GM13976 (cell line): ENCODE measurements at places on chromosomes 7 and 10.

GRCh38 chr10:126639084-126639483 lies 31.4 kb downstream of the C10orf90 start:
- no peak for DNase-seq

DNA sequence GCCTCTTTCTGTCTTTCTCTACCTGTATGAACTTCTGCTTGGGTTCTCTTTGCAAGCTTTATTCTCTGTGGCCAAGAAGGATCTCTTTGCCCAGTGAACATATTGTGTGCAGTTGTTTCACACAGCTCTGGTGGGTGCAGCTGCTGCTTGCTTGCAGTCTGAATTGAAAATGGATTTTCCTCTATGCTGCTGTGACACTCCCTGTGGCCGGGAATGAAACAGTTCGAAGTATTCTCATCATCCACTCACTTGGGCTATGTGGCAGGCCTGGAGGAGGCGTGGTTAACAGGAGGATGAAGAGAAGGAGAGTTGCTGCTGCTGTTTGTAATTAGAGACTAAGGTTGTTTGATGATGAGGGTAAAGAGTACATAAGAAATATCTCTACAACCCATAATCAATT lies 28.4 kb upstream of the ITGA8 start:
- DNase-seq, result no peak

DNA sequence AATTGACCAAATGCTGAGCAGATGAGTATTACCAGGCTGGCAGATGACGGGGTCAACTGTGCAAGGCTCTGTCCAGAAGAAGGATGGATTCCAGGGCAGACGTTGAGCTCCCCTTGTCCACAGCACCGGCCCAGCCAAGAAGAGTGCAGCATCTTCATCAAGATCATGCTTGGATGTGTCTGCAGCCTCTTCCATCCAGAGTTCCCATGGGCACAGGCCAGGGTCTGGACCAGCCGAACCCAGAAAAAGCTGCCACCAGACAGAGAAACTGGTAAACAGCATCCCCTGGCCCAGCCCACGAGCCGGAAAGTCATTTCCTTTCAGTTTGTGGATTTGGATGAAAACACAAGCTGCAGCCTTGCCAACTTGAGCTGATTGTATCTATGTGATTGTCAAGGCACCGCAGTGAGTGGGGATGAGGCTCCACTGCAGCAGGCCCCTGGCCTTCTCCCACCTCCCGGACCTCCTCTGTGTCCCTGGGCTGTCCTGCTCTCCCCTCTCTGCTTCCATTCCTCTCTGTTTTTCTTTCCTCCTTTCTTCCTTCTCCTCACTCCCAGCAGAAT lies 321.8 kb downstream of the TCERG1L start:
- DNase-seq, result no peak

DNA sequence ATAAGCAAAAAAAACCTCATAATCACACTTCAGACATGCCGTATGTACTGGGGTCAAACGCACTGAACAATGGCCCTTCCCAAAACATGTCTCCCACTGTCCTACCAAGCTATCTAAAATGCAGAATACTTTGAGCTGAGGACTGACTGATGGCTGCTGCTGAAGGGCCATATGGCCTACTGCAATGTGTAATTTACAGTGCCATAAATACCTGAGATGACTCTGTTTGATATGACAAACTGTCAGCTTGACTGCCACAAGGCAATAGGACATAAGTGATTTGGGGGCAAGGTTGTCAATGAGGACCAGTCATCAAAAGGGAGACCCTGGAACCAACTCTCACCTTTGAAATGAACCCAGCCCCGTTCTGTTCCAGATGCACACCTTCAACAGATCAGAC lies 187.4 kb upstream of the FRMD4A start:
- DNase-seq, result no peak

GRCh38 chr10:7488418-7488829 lies 77.6 kb upstream of the SFMBT2 start:
- DNase-seq, result no peak

GRCh38 chr7:22469371-22470143 lies 30.4 kb downstream of the STEAP1B start:
- no peak for DNase-seq

DNA sequence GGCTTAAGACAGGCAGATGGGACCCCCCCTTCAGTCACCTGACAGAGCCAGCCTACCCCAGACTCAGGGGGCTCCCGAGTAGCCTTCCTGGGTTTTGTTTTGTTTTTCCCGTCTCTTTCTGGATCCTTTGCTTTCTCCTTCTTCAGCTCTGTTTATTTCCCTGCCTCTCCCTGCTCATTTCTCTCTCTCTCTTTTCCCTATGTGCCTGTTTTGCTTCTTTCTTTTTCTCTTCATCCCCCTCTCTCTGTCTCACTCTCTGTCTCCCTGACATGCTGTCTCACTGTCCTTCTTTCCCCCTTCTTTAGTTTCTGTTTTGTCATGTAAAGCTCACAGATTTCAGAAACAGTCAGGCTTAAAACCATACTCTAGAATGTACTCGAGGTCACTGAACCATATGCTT lies 38.2 kb upstream of the SLC29A3 start:
- no peak for DNase-seq

- DNase-seq, result no peak
These were observed 42.5 kb downstream of the DLD start for GRCh38 chr7:107933386-107934013.

DNA sequence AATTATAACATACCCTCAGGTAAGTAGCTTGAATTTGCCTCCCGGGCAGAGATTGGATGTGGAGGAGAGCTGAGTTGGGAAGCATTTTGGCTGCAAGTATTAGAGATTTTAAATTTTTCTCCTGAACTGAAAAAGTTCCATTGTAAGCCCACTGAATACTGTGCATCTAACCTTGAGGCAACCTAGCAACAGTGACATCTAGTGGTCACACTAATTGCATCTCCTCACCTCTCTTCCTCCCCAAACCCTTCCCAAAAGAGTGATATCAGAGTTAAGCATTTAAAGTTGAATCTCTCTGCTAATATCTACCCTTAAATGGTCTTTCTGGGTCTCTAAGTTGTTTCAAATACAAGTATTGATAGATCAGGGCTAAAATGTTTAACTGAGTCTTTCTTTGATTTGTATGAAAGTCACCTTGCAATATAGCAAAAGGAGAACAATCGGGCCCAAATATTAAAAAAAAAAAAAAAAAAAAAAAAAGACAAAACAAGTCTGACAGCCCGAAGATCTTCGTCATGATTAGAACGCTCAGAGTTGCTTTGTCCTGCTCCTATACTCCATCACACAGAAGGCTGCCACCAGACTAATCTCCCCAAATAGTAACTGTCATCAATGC lies 40.4 kb upstream of the DLX5 start:
- peak; percentile 67 for DNase-seq

GRCh38 chr10:101000915-101001658 lies 1.5 kb downstream of the LZTS2 start:
- no peak for DNase-seq

DNA sequence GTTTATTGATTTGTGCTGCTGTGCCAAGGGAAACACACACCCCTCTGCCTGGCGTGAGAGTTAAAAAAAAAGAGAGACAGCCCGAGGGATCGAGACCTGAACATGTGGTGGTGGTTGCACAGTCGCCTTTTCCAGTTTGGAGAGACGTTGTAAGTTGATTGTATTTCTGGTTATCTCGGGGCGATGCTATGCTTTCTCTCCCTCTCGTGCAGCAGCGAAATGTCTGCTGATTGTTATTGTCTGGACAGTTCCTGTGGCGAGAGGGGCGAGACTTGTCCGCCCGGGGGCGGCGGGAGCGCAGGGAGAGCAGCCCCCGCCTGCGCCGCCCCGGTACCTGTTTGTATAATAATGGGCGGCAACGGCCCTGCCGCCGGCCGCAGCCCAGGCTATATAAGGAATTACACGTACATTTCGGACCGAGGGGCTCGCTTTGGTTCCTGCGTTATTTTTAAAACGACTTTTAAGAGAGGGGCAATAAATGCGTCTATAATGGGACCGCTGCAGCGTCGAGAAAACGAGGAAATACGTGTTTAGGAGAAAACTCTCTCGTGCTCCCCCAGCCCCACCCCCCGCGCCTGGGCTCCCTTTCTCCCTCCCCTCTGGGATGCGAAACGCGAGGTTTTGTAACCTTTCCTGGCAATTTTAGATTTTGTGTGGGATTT lies 1.7 kb downstream of the ZEB1 start:
- peak; percentile 52 for DNase-seq

DNA sequence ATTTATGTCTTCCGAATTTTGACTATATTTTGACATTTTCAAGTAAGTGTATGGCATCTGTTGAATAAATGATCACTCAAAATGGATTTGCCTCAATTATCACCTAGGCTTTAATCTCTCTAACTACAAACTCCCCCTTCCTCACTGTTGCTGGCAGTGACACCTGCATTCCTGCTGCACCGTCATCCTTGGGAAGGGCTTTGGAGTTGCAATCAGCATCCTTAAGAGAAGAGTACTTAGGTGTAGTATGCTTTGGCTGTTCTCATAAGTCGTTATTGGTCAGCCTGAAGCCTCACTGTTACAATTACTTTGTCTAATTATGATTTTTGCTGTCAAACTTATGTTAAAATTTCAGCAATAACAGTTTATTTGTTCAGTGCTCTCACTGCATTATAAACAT lies 415.0 kb downstream of the NRG3 start:
- no peak for DNase-seq

DNA sequence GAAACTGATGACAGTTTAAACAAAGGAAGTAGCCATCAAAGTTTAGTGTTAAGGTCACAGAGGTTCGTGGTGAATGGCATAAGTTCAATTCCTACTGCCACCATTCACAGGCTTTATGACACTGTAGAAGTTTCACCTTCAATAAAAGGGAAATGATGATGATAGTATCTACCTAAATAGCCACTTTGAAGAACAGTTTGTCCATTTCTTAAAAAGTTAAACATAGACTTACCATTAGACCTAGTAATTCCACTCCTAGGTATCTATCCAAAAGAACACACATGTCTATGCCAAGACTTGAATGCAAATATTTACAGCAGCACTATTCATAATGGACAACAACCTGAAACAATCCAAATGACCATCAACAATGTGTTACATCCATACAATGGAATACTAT lies 18.9 kb upstream of the GSTK1 start:
- no peak for DNase-seq

- DNase-seq, result no peak
These were observed 23.5 kb upstream of the TRIM8 start for GRCh38 chr10:102620591-102621442.

DNA sequence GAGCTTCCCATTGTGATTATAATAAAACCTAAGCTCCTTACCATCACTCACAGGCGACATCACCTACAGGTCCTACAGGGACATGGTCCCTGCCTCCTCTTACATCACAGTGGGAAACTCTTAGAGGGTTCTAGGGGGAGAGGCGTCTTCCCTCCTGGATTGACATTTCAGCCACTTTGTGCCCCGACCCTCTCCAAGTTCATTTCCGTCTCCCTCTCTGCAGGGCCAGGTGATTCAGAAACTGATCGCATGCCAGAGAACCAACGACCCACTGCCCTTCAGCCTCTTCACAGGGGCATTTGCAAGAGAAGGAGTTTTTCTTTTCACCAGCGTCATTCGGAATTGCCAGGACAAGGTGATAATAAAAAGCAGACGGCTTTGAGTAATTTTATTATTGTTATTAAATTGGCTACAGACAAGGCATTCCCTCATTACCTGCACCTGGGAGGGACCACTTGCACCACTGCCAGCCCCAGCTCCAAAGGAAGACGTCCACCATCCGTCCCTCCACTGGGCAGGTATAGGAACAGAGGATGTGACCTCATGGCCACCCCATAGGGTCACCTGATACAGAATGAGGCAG lies 85.8 kb upstream of the CUX1 start:
- DNase-seq, result no peak

GRCh38 chr7:134353411-134353810 lies 36.7 kb upstream of the SLC35B4 start:
- DNase-seq, result no peak

- no peak for DNase-seq
These were observed 59.5 kb downstream of the CCDC3 start for GRCh38 chr10:12941966-12942365.

DNA sequence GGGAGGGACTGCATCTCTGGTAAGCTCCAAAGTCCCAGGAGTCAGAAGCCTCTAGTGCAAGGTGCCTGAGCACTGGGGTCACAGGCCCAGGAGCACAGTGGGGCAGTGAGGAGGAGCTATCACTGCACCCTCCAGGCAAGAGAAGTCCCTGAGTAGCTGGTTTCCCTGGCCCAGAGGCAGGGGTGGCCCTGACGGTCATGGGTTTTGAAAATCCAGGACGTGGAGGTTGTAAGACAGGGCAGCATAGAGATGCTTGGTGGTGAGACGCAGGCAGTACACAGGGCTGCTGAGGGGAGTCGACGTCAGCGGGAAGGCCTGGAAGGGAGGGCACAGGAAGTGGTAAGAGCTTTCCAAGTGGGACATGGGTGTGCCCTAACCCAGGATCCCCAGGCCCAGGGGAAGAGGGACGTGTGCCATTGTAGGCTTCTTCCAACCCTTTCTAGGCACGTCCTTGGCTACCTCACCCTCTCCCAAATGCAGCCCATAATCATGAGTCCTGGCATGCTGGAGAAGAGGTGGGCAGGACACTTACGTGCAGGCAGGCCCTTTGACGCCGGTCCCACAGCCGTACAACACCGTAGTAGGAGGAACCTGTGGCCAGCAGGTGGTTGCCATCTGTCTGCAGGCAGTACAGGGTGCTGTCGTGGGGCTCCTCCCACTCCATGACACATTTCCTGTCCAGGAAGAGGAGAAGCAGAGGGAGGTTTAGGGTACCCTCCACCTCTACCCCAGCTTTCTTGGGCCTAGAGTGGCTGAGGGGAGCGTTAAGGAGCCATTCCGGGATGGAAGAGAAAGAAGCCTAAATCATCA lies 23.2 kb downstream of the DPCD start:
- DNase-seq, result no peak

DNA sequence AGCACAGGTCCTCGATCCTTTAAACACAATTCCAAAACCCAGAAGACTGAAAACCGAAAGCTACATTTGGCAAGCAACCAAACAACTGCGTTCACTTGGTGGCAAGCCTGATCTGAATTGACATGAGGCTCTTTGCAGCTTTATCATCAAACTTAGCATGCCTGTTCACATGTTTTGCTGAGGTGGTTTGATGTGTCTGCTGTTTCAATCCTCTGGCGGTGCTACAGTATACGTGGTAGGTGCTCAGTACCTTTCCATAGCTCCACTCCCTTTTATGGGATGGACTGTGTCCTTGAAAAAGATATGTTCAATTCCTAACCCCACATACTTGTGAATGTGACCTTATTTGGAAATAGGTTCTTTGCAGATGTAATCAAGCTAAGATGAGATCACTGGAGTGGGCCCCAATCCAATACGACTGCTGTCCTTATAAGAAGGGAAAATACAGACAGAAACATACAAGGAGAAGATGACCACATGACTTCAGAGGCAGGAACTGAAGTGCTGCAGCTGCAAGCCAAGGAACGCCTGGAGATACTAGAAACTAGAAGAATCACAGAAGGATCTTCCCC lies 33.4 kb downstream of the CCDC6 start:
- DNase-seq, result no peak

GRCh38 chr10:77661100-77661499 lies 23.5 kb upstream of the KCNMA1 start:
- no peak for DNase-seq

DNA sequence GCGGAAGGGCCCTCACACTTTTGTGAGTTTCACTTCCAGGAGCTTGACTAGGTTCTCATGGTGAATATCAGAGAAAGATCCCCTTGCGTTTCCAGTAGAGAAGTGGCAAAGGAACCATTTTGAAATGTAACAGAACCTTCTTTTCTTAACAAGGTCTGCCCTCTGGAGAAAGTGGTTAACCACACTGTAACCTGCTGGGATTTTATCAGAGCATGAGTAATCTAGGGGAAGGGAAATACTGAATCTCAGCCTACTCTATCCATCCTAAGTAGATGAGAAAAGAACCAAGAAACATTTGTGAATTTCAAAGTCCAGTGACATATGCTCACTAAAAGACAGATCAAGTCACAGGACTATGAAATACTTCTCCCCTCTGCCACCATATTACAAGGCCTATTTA lies 235.5 kb downstream of the ZEB1 start:
- no peak for DNase-seq

- peak; percentile 71 for DNase-seq
These were observed 164.3 kb downstream of the BTAF1 start for GRCh38 chr10:92087750-92088395.
